ENCODE measurements at places on chromosomes 11 and 22.

DNA sequence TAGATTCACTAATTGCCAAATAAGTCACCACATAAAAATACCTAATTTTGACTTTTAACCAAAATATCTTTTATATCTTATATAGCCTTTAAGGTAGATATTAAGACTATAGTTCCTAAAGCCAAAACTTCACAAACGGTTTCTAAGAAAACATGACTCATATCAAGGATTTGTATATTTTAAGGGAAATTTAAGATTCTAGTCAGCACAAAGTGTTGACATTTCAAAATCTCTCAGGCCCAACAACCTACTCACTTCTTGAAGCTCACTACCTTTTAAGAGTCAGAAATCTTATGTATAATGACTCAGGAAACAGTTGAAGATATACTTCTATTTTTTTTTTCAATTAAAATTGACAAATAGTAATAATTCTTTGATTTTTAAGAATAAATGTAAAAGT, 221.9 kb downstream of the SBF2 start:
- DNase-seq, result no peak

DNA sequence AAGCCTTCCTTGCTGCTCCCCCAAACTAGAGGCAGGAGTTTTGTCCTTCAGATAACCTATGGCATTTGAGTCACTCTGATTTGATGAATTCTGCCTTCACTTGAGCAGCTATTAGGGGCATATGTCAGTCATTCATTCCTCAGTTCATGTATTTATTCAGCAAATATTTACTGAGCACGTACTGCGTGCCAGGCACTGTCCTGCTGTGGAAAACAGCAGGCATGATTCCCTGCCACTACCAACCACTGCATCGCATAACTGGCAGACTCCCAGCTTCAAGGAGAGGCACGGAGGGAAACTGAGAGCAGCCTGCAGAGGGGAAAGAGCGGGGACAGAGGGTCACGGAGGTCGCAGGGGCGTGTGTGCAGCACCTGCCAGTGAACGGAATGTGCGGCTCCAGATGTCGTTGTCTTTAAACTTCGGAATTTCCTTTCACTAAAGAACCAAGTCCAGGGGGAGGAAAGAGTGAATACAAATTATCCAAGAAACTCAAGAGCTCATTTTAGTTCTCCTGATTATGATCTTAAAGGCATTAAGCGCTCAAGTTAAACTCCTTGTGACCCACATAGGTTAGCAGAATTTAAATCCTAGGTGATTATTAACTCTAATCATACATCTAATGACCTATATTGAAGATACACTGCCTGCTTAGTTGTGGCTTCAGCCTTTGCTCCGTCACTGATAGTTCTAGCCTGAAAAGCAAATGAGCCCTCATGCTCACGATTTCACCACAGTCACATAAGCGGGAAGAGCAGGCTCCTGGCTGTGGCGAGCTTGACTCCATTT, 12.6 kb downstream of the PPARA start:
- DNase-seq, result no peak

- DNase-seq, result no peak
Measured at GRCh38 chr11:130451231-130452019, 3.0 kb downstream of the ADAMTS15 start.

DNA sequence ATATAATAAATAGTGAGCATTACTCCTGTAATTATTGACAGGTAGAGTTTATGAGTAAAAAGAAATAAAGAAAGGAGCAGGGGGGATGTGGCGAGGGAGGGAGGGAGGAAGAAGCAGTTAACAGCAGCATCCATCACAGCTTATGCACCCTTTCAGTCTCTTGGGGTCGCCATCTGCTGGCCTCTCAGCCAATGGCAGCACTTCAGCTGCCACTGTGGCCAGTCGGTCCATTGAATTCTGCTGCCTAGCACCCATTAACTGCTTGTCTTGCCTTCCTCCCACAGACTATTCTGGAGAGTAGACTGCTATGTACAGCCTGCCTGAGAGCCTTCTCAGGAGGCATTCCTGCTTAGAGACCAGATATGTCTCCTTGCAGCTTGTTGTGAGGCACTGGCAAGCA, 388.3 kb downstream of the TENM4 start:
- DNase-seq, result no peak

GRCh38 chr11:699116-699508, 3.5 kb downstream of the TMEM80 start:
- DNase-seq, result no peak

- no peak for DNase-seq
Measured at GRCh38 chr22:35316751-35317150, 17.1 kb downstream of the TOM1 start.

DNA sequence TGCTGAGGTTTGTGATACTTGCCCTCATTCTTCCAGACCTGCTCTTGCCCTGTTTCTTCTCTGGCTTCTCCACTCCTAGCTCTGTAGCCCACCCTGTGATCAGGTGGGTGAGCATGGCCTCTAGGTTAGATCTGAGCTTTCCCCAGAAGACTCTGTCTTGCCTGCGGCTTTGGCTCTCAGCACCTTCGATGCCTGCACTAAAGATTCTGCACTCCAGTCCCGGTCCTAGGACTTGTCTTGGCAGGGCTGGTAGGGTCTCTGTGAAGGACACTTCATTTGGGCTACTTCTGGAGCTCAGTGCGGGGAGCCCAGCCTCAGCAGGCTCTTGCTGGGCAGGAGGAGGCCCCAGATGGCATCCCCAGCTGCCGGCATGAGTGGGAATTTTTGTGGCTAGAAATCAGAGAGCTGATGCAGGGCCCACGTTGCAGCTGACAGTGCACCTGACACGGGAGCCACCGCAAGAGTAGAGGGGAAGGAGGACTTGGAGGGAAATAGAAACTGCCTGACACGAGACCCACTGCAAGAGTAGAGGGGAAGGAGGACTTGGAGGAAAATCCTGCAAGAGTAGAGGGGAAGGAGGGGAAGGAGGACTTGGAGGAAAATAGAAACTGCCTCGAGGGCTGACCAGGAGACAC, 226.9 kb upstream of the B3GAT1 start:
- no peak for DNase-seq

- no peak for DNase-seq
Measured at GRCh38 chr11:126963115-126963514, 37.5 kb downstream of the KIRREL3 start.

DNA sequence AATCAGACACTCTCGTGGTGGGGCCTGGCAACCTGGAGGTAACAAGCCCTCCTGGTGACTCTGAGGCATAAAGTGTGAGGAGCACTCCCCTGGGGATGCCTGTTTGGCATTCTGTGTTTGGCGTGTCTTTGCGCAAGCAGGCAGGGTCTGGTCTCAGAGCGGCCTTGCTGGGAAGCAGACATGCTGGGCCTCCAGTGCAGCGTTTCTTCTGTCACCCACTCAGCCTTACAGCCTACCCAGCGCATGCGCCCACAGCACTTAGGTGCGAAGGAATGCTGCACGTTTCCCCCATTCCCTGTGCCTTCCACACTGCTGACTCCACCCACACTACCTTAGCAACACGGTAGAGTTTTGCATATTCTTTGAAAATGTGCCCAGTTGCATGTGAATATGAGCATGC, 7.4 kb upstream of the CXCR5 start:
- no peak for DNase-seq

- no peak for DNase-seq
Measured at GRCh38 chr11:102664001-102664752, 39.0 kb upstream of the MMP20 start.

DNA sequence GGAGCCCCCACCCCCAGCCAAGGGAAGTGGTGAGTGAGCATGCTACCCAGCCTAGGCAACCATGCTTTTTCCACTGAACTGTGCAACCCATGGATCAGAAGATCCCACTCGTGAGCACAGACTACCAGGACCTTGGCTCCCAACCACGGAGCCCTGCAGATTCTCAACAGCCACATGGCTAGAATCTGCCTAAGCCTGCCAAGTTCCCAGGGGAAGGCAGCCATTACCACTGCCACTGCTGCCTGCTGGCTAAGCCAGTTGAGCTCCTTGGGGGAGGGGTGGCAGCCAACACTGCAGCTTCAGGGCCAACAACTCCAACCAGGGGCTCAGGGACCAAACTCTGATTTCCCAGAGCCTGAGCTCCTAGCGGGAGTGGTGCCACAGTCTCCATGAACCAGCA, 195.8 kb downstream of the DLG2 start:
- DNase-seq, result no peak

DNA sequence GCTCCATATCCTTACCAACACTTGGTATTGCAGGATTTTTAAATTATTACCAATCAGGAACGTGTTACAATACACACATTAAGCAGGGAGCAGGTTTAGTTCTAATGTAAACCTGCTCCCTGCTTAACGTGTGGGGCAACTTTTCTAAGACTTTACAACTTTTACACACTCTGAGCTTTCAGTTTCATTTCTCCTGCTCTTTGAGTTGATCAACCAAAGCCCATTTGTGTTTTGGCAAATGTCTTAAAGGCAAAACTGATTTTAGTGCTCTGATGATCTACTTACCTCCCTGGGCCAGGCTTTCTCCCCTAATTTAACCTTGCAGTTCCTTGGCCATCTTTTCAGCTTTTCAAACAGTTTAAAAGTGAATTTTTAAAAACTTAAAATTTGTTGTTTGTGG, 70.9 kb downstream of the ZBTB44 start:
- no peak for DNase-seq

GRCh38 chr11:69075421-69076128, 26.8 kb downstream of the TPCN2 start:
- no peak for DNase-seq

GRCh38 chr22:40517631-40518030, 118.9 kb downstream of the MRTFA start:
- DNase-seq, result no peak

- no peak for DNase-seq
Measured at GRCh38 chr11:68053117-68053516, 14.3 kb downstream of the TCIRG1 start.

DNA sequence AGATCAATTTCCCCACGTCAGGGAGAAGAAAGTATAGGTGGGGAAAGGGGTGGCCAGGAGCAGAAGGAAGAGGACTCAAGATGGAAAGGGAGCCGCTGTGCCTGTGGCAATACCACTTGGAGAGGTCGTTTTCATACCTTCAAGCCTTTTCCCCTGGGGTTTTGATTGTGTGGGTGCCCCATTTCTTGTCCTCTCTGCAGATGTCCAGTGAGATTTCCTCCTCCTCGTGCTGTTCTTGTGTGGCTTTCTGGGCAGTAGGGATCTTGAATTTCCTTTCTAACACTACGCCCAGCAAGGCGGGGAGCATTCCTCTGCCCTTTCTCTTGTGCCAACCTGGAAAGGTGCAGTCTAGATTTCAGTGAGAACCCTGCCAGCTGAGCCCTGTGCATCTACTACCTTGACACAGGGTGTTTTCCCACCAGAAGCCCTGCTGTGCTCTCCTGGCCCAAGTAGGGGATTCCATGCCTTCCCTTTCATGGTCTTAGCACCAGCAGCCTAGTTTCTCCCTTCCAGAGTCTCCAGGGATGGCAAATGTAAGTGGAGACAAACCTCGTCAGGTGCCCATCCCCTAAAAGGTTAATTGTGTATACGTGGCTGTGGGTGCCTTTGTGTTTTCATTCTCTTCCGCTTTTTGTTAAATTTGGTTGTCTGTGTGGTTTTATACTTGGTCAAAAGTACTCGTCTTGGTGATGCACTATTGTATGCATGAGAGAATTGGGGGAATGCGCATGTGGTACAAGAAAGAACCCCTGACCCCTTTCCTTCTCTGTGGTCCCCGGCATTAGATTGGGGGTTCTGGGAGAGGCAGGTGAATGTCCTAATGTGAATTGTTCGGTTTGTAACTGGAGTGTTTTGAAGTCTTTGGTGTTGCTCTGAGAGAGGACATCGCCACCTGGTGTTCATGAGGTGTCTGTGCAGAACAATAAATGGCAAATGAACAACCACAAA, 71.4 kb upstream of the MPEG1 start:
- DNase-seq, result no peak

DNA sequence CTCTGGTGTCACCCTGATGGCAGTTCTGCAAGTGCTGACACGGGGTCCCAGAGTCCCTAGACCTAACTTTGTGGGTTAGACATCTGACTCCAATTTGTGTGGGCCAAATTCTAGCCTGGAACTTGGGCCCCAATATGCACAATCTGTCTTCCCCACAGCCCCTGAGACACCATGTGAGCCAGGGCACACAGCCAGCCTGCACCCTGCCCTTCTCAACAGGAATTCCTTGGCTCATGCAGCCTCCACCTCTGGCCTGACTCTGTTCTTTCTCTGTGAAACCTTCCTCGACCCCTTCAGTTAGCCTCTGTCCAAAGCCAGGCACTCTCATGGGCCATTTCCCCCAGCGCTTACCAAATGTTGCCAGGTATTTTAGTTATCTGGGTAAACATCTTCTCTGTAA, 59.1 kb upstream of the POU2AF1 start:
- no peak for DNase-seq

- DNase-seq, result no peak
Measured at GRCh38 chr11:63711838-63712237, 30.5 kb downstream of the RTN3 start.

- DNase-seq, result no peak
Measured at GRCh38 chr11:64224891-64225607, 937 bp downstream of the TRPT1 start.

- DNase-seq, result no peak
Measured at GRCh38 chr11:122023614-122024250, 92.3 kb downstream of the BLID start.

DNA sequence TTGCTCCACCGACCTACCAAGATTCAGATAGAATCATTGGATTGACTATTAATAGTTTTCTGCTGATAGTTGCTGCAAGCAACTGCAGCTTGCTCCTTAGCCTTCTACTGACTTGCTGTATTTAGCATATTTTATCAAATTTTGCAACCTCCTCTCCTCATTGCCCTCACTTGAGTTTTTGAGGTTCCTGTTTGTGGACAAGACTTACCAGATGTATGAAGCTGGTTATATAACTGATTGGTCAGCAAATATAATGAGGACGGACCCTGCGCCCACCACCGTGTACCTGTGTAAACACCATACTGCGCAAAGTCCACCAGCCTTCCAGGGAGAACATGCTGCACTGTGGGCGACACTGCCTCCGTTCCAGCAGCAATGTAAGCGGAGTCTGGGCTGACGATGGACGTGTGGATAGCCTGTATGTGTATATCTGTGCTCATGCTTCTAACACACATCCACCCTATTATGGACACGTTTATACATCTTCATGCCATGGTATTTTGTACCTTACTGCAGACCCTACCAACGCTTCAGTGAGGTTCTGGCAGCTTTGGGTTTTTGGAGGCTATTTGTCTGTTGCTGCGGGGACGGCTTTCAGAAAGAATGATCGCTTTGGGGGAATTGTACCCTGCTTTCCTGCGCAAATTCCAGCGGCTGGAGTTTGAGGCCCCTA, 1.5 kb upstream of the USP18 start:
- DNase-seq, result no peak

DNA sequence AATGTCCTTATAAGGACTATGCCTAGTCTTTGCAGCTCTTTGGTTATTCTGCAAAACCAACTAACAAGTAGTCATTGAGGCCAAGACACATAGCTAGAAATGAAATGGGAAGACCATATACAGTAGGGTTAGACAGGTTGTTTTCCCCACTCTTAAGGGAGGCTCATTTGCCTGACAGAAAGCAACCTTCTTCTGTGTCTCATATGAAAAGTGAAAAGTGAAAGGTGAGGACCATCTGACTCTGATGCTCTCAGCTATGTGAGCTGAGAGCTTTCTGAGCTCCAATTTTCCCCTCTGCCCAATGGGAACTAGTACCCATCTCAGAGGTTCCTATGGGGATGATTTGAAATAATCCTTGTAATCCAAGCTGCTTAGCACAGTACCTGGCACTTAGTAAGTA, 142.0 kb upstream of the BDNF start:
- DNase-seq, result no peak

Data from stimulated activated CD4-positive, alpha-beta T cell treated with anti-CD3 and anti-CD28 coated beads, Interleukin-1b, Interleukin-23, amount 100 ng/mL, for 1 hour (primary cell).